Placental epithelial cell (primary cell): ENCODE measurements at places on chromosomes 5 and 9. TPM values are rescaled to one million over a fixed set of nuclear protein-coding genes. Genes with fewer than 3 reads are reported as not detected.

NIPAL4 gene
- total RNA-seq, result not detected in 2 replicates

C5orf22 gene
- total RNA-seq, result 11.8 and 23.7 TPM in 2 replicates

CD72 gene
- total RNA-seq, result 1.2 and 3.5 TPM in 2 replicates

GRAMD2B gene
- total RNA-seq, result 102 and 286 TPM in 2 replicates
